ENCODE measurements at places on chromosomes 2 and 18.

DNA sequence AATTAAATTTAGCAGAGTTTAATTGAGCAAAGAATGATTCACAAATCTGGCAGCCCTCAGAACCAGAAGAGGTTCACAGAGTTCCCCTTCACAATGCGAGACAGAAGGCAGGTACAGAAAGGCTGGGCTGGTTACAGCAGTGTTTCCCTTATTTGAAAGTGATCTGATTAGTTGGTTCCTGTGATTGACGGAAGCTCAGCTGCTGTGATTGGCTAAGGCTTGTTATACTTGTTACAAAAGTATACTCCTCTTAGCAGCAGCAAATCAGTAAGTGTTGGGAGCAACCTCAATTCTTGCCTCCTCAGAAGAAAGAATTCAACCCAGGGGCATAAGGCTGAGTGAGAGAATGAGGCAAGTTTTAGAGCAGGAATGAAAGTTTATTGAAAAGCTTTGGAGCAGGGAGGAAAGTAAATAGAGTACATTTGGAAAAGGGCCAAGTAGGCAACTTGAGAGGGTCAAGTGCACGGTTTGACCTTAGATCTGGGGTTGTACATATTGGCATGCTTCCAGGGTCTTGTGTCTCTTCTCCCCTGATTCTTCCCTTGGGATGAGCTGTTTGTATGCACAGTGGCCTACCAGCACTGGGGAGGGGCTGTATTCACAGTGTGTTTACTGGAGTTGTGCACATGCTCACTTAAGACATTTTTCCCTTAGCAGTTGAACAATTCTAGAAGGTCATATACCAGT, 431.8 kb upstream of the RAB12 start:
- DNase-seq, result no peak

- no peak for DNase-seq
Measured at GRCh38 chr2:117875786-117876185, 61.3 kb downstream of the DDX18 start.

DNA sequence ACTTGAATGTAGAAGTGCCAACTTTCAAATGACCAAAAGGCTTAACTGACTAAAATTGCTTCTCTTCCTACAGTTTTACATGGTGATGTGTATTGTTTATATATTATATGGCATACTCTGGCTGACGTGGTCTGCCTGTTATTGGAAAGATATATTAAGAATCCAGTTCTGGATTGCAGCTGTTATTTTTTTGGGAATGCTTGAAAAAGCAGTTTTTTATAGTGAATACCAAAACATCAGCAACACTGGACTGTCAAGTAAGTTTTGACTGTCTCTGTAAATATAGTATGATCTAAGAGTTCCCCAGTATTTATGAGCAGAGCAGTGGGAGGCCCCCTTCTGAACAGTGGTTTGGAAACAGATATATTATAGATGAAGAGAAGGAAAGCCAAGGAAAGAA, 26.2 kb downstream of the TMEM87B start:
- no peak for DNase-seq

GRCh38 chr2:54675738-54676137, 47.7 kb upstream of the EML6 start:
- no peak for DNase-seq

GRCh38 chr18:74902147-74902455, 304.4 kb downstream of the ZNF407 start:
- no peak for DNase-seq

DNA sequence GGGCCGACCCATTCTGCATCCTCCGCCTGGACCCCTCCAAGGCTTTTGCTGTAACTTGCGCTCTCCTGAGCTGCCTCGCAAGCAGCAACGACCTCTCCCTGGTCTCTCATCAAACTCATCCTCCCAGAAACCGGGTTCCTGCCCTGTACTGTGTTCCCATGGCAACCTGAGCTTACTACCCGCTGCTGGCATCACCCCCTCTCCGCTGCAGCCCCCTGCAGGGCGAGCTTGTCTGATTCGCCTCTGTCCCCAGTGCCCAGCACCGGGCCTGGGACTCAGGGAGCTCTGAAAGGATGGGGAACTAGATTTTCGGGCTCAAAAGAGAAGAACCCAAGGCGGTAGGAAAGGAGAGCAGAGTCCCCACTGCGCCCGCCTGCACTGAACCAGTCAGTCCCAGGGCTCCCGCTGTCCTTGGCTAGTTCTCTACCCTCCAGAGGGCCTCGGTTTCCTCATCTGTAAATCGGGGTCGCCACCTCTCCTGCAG, 463 bp downstream of the HS1BP3 start:
- DNase-seq, result no peak

DNA sequence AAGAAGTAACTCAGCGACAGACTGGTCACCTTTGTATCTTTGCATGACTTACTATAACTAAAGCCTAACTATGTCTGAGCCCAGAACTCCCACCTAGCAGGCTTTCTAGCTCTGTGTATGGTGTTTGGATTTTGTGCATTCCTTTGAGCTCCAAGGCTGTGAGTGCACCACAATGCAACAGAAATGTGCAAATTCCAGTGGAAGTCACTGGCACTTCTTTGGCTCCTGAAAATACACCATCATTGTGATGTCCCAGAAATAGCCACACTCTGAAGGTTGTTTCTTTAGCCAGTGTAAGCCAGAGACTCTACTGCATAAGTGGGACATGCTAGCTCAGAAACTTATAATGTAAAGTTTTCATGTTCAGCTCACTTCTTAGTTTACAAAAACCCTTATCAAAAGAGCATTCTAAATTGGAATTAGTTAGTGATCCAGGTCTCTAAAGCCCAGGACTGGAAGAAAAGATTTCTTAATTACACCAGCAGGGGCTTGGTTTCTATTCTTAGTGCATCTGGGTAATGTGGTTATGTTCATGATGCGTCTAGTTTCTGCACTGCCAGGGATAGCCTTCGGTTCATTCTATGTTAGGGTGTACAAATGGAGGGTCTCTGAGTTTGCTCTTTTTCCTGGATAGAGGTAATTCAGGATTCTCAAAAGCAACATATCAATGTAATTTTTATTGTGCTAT, 1239.5 kb upstream of the ZEB2 start:
- no peak for DNase-seq

DNA sequence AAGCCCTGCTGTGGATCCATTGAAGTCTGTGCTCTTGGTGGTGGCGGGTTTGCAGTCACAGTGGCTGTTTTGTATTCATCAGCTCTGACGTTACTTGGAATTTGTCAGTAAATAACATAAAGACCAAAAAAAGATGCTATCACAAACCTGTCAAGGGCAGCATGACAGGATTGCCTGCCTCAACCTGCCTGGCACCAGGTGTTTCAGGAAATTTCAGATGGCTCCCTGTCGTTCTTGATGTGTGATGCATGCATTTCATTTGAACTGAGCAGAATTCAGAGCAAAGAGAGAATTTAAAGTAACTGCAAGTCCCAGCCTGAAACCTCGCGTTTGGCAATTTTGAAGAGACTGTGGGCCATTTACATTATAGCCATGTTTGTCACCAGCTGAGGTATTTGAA, 50.3 kb upstream of the EPC2 start:
- DNase-seq, result no peak

GRCh38 chr2:60073201-60073600, 480.3 kb downstream of the BCL11A start:
- DNase-seq, result no peak

DNA sequence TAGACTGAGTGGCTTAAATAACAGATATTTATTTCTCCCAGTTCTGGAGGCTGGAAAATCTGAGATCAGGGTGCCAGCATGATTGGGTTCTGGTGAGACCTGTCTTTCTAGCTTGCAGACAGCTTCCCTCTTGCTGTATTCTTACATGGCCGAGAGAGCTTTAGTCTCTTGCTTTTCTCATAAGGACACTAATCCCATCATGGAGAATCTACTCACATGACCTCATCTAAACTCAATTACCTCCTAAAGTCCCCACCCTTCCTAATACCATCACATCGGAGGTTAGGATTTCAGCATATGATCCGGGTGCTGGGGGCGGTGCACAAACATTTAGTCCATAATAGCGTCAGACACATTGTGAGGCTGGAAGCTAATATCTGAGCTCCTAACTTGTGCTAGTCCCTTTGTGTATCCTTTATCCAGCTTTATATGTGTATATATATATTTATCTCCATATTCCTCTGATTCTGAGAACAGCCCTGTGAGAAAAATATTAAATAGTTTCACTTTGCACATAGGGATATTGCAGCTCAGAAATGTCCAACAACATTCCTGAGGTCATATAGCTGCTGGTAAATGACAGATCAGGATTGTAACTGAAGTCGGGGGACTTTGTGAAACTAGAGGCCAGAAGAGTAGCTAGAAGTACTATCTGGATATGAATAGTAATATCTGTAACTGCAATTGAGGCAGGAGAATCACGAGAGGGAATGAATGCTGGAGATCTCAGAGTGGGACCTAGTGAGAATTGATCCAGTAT, 28.9 kb downstream of the MARCHF4 start:
- DNase-seq, result no peak

DNA sequence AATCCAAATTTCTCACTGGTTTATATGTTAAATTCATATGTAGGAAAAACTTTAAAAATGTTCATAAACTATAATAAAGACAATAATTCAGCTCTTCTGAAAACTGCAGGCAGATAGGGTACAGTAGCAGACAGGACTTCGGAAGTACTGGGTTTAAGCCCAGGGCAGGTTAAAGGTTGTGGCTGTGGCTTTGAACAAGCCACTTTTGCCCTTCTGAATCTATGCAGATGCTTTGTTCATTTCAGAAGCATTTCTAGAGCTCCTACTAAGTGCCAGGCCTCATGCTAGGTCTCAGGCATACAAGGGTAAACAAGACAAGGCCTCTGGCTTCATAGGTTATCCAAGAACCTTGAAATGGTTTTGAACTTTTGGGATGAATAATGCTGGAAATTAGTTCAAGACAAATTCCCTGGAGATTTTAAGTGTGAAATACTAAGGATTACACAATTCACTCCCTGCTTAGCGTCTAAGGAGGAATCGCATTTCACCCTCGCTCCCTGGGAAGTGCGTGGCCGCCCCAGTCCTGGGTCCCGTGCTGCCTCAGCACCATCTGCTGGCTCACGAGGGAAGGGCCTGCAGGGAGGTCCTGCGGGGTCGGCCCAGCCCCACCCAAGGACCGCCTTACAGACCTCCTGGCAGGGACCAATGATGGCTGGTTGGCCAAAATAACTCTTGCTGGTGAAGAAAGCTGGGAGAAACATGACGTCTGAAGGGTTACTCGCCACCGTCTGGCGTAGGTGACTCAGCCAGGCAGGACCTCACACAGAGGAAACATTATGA, 67.7 kb upstream of the L3MBTL4 start:
- DNase-seq, result no peak

DNA sequence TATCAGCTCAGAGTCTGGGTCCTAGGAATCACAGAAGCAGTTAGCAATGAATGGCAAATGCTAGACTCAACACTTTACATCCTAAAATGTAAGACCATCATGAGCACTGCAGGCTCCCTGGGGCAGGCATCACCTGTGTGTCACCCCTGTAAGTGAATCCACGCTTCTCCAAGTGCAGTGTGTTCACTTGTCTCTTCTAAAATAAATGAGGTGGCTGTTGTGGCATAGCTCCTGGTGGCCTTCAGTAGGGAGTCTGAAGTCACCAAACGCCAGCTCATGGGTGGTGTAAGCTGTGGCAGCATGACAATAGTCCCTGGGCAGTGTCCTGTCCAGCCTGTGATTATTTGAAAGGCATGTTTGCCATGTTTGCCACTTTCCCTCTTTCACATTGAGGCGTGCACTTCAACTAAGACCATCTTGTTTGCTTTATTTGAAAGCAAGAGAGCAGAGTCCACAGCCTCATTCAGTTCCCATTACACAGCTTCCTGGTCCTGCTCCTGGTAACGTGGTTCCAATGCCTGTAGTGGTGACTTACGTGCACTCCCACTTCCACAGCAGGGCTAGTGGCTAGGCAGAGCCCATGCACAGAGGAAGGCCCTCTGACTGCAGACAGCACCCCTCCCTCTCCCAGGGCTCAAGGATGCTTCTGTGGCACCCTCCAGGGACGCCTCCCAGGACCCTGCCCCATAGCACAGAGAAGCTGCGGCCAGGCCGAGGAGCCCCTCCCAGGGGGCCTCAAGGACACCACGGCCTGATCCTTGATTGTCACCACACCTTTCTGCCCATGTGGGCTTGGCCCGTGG, 24.3 kb downstream of the COA5 start:
- no peak for DNase-seq

DNA sequence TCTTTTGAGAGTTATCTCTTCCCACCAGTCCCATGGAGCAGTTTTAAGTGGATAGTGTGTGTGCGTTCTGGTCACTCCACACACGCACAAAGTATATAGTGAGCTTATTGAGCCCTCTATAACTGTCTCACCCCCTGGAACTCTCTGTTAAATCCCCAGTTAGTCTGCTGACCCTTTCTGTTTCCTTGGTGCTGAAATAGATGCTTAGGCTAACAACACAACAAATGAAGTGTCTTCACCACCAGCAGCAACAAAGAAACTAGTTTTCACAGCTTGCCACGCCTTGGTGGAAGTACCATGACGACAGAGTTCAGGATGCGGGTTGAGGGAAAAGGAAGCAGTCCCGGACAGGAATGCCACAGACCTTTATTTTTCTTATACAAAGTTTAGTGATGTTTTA, 203.5 kb upstream of the TMEFF2 start:
- no peak for DNase-seq

DNA sequence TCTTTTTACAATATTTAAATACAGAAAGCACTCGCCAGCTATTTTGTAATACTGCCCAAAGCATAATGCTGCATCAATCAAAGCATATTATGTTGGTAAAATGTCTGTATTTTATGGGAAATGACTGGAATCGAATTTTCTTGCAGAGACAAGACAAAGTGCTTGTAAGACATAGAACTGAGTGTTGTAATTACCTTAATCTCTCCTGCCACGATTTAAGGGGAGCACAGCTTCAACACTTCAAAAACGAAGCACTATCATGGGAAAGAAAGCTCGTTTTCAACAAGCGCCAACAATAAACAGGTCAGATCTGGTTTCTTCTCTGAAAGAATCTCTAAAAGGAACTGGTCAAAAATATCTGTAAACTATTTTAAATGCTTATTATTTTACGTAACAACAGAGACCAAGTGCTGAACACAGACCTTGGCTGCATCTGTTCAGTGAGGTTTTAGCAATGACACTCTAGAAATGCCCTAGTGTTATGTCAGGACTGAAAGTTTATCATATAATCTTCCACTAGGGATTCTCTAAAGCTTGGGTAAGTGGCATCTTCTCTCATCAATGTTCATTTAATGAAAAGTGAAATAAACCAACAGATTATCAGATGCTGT, 19.0 kb downstream of the RND3 start:
- no peak for DNase-seq

Data from GF-D8 (cell line).